ENCODE measurements at places on chromosomes 6 and 20.

DNA sequence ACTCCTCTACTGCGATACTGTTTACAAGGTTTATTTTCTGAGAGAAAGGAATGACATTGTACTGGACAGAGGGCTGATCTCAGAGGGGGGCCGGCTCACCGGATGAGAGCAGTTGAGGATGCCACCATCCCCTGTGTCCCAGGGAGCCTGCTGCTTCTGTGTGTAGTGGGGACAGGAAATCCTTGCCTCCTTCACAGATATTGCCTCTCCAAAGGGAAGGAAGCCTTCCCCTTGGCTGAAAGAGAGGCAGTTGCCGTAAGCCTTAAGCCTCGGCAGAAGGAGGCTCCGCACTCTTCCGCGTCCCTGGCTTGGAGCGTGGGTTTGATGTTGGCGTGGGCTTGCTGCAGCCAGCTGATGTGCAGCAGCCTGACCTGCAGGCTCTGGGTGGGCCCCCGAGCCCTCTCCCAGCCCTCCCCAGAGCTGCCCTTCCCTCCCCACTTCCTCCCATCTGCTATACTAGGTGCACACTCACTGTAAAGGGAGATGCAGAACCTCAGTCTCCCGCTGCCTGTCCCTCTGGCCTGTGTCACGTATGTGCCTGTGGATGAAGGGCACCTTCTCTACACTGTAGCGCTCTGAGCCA lies 45.7 kb upstream of the RPS6KA2 start:
- DNase-seq, result no peak
- no peak overlapping the region for H3K27ac ChIP-seq
- peaks cover 35% of the 10 kb centered on the region for H3K4me1 ChIP-seq
- no peaks in the 10 kb centered on the region for H3K36me3 ChIP-seq
- no peaks in the 10 kb centered on the region for H3K27me3 ChIP-seq
- no peak overlapping the region for H3K4me3 ChIP-seq

GRCh38 chr20:6654513-6655252 lies 112.8 kb upstream of the BMP2 start:
- no peaks in the 10 kb centered on the region for H3K36me3 ChIP-seq
- no peak overlapping the region for H3K27ac ChIP-seq
- H3K27me3 ChIP-seq, result no peaks in the 10 kb centered on the region
- no peak for DNase-seq
- H3K4me1 ChIP-seq, result no peaks in the 10 kb centered on the region

DNA sequence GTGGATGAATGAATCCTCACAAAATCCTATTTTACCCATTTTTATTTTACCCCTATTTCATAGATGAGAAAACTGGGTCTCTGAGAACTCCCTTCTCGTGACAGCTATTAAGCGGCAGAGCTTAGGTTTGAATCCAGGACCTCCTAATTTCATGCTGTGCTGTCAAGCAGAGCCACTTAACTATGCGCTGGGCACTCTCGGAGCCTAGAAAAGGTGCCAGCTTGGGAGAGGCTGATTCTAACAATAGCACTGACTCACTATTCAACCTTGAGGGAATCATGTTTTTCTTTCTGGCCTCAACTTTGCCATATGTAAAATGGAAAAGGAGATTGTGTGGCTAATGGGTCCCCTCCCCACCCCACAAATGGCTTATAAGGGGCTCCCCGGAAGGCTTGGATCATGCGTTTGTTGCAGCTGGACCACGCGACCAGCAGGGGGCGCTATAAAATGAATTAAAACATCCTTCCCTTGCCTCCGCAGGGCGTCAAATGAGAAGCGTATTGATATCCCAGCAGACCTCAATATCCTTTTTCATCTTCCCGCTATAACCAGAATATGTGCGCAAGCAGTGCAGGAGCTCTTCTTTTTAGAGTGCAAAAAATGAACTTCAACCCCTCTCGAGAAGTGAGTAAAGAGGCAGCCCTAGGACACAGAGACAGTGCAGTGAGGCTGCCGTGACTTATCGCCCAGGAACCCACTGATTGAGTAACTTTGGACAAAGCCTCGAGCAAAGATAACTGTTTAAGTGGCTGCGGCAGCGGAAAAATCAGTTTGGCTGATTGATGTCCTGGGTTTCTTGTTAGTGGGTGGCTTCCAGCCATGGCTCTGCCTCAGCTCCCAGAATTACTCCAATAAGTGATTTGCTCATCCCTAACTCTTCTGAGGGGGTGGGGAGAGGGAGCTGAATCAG lies 12.8 kb upstream of the PDYN start:
- no peaks in the 10 kb centered on the region for H3K4me1 ChIP-seq
- H3K27me3 ChIP-seq, result peaks cover 2% of the 10 kb centered on the region
- DNase-seq, result no peak
- no peaks in the 10 kb centered on the region for H3K36me3 ChIP-seq
- no peak overlapping the region for H3K4me3 ChIP-seq
- no peak overlapping the region for H3K27ac ChIP-seq

- peaks cover 10% of the 10 kb centered on the region for H3K4me1 ChIP-seq
- H3K27ac ChIP-seq, result no peak overlapping the region
- H3K36me3 ChIP-seq, result no peaks in the 10 kb centered on the region
- no peaks in the 10 kb centered on the region for H3K27me3 ChIP-seq
Measured at GRCh38 chr20:31875671-31876070, 5.2 kb downstream of the TTLL9 start.

Measured in heart left ventricle (tissue), 16 donors.